Fibroblast of the aortic adventitia (primary cell): ENCODE measurements at places on chromosomes 16 and 17. TPM values are rescaled to one million over a fixed set of nuclear protein-coding genes. Genes with fewer than 3 reads are reported as not detected.

HSF4 gene
- total RNA-seq, result 6.4 and 17.9 TPM in 2 replicates

MT1M gene
- 3.4 and 10.3 TPM in 2 replicates for total RNA-seq

EXOC3L1 gene
- 0.98 TPM in 1 of 2 replicates, not detected in the other for total RNA-seq

CCL8 gene
- total RNA-seq, result not detected in 2 replicates

PHF23 gene
- 26.7 and 40.3 TPM in 2 replicates for total RNA-seq

KIF2B gene
- not detected in 2 replicates for total RNA-seq
